ENCODE measurements at places on chromosomes 3 and 15.
A peak's percentile ranks its signal among the peaks of the same experiment; 100 is the strongest.

GRCh38 chr15:78931439-78932257, 13.2 kb downstream of the CTSH start:
- no peak for DNase-seq

GRCh38 chr3:114214542-114215341, 22.6 kb downstream of the ZNF80 start:
- DNase-seq: no peak

- no peak for DNase-seq
Measured at GRCh38 chr15:101057841-101058407, 138.8 kb downstream of the LRRK1 start.

DNA sequence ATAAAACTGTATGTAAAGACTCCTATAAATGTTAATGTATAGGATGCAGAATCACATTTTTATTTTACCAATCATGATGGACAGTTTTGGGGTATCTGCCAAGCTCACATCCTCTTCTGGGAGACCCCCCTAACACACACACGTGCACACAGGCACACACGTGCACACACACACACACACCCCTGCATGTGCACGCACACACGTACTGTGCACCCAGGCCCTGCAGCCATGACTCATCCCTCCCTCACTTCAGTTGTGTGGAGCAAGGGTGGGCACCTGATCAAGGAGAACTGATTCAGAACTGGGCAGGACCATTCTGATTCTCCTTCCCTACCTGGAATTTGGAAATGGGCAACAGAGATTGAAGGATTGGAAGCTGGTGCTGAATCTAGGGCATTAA, 16.0 kb upstream of the MINDY4B start:
- no peak for DNase-seq

DNA sequence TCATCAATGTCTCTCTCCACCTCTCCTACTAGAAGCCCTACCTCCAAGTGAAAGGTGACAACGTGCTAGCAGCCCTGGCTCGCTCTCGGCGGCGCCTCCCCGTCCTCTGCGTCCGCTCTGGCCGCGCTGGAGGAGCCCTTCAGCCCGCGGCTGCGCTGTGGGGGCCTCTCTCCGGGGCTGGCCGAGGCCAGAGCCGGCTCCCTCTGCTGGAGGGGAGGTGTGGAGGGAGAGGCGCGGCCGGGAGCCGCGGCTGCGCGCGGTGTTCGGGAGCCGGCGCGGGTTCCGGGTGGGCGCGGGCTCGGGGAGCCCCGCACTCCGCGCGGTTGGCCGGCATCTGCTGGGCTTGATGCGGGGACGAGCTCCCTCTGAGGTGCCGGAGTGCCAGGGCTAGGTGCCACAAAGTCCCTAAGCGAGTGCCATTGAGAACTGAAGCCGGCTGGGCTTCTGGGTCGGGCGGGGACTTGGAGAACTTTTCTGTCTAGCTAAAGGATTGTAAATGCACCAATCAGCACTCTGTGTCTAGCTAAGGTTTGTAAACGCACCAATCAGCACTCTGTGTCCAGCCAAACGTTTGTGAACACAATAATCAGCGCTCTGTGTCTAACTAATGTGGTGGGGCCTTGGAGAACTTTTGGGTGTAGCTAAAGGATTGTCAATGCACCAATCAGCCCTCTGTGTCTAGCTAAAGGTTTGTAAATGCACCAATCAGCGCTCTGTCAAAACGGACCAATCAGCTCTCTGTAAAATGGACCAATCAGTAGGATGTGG, 84.8 kb upstream of the ARRDC4 start:
- no peak for DNase-seq

- no peak for DNase-seq
Measured at GRCh38 chr3:149816311-149816710, 3.3 kb downstream of the RNF13 start.

GRCh38 chr3:119700269-119700919, 2.4 kb upstream of the CFAP91 start:
- no peak for DNase-seq

DNA sequence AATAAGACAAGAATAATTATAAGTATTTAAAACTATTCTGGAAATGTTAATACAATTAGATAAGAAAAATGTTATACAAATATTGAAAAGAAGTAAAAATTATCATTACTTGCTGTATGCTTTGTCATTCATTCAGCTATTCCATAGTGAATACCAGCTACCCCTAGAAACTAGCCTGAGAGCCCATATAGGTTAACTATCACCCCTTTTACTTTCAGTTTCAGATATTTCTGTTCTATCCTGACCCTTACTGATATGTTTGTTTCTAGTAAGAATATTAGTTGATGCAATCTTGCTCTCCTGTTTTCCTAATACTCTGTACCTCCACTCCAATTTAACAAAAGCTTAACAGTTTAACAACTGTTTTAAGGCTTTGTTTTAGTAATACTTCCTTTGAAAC, 31.6 kb downstream of the FAM227B start:
- no peak for DNase-seq

DNA sequence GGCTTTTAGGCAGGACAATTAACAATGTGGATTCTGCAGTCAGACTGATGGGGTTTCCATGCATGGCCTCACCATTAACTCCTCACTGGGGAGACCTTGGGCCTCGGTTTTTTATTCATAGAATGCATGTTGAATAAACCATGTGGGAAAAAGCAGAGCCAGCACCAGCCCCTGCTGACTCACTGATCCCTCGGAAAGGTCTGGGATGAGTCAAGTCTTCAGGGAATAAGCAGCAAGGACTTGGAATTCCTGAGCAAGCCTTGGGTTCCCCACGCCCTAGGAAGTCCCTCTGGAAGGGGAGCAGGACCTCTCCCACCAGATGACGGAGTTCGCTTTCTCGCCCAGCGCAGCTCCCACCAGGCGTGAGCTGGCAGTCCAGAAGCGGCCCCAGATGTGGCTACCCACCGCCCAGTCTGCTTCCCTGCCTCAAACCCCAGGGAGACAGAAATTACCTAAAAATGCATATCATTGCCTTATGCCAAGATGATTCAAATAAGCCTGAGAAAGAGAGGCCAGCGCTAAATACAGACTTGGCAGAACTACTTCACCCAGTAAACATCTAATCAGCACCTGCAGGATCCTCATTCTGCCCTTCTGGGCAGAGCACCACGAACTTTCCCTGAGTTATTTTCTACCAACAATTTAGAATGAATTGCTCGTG, 45.4 kb downstream of the BTD start:
- no peak for DNase-seq

DNA sequence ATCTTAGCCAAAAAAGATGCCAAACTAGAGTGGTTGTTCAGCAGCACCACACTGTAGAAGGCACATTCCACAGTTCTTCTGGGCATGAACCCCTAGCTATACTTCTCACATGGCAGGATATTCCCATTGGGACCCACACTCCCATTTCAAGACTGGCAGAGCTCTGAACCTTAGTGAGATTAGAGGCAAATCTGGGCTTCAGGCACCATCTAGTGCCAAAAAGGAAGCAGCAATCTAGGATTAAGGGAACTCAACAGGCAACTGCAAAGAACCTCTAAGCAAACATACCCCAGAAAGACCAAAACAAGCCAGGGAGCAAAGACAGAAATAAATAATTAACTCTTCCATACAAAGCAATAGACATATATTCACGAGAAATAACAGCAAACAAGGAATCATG, 66.2 kb downstream of the TAFA4 start:
- no peak for DNase-seq

- DNase-seq: no peak
Measured at GRCh38 chr15:56869573-56869972, 48.9 kb upstream of the TCF12 start.

GRCh38 chr3:40211579-40211978, 97.9 kb upstream of the EIF1B start:
- DNase-seq: no peak

- DNase-seq: no peak
Measured at GRCh38 chr15:83515164-83515563, 68.0 kb downstream of the SH3GL3 start.

GRCh38 chr15:32923176-32923575, 205.4 kb downstream of the GREM1 start:
- DNase-seq: no peak

DNA sequence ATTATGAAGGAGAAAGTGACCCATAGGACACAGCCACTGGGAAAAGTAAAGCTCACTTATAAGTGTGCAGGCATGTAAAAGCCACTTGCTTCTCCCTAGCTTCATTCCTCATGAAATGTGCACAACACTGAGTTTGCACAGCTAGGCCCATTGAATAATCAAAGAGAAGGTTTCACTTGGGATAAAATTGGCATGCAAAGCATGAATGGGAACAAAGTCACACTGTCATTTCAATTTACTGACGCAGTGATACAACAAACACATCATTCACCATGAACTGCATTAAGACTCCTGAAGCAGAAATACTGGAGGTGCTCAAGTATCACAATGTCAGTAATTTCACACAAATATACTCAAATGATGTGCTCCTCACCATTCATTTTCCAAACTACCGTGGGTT, 61.1 kb downstream of the KCNMB2 start:
- DNase-seq: no peak

GRCh38 chr15:38849046-38849445, 284.4 kb upstream of the RASGRP1 start:
- no peak for DNase-seq

GRCh38 chr15:58432401-58432800, 610 bp downstream of the LIPC start:
- peak; percentile 15 for DNase-seq

GRCh38 chr3:134817297-134817696, 22.2 kb downstream of the EPHB1 start:
- no peak for DNase-seq

DNA sequence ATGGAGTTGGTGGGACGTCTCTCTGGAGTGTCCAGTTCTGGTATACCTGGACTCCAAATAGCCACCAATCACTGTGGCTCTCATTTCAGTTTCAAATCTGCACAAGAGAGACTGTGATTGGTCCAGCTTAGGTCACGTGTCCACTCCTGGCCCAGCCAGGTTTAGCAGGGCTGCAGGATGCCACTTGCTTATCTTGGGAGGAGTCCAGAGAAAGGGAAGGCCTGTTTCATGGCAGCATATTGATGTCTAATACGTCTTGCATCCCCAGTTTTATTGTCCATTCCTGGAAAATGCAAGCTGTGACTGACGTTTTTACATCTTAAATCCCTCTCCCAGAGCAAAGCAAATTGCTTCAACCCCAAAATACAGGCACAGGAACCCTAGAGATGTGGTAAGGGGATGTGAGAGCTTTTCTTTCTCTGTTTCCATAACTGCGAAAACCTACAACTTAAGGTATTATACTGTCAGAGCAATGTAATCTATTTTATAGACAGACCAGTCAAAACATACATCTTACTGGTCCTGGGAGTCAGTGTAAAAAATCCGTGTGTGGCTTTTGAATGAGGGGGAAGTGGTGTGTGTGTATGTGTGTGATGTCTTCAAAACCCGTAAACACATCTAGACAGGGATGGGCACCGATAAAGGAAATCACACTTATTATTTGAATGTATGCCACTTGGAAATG, 274.4 kb downstream of the TLE3 start:
- no peak for DNase-seq

GRCh38 chr3:186931532-186932280, 1.4 kb downstream of the ST6GAL1 start:
- peak; percentile 46 for DNase-seq

DNA sequence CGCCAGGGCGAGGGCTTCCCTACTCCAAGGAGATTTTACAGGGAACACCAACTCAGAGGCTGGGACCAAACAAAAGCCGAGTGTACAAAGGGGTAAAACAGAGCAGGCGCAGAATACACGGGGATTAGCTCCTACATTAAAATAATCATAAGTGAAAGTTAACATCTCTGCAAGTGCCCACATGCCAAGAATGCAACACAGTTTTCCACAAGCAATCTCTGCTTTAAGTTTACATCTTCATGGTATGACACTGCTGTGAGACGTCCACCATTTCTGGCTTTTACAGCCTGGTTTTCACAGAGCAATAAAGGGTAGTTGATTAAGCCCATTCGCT, 500 bp upstream of the VGLL3 start:
- no peak for DNase-seq

- DNase-seq: peak; percentile 56
Measured at GRCh38 chr3:77052051-77052501, 12.2 kb downstream of the ROBO2 start.

GRCh38 chr15:47517737-47518136, 199.6 kb upstream of the SEMA6D start:
- DNase-seq: no peak

DNA sequence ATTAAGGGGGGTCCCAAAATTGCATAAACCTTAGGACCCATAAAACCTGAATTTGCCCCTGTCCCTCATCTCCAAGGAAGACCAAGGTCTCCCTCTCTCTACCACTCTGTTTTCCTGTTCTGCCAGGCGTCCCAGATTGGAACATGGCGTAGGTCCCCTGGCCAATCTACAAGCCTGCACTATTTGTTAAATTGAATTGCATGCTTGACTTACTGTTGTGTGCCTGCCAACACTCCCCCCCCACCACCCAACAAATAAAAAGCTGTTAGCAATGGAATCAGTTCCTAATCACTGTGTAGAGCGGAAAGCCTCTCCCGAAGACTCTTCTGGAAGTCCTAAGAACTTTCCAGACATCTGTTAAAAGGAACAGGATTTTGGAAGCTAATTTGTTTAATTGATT, 11.7 kb downstream of the CTXND1 start:
- DNase-seq: no peak

GRCh38 chr3:189967254-189967865, 153.3 kb downstream of the P3H2 start:
- no peak for DNase-seq

DNA sequence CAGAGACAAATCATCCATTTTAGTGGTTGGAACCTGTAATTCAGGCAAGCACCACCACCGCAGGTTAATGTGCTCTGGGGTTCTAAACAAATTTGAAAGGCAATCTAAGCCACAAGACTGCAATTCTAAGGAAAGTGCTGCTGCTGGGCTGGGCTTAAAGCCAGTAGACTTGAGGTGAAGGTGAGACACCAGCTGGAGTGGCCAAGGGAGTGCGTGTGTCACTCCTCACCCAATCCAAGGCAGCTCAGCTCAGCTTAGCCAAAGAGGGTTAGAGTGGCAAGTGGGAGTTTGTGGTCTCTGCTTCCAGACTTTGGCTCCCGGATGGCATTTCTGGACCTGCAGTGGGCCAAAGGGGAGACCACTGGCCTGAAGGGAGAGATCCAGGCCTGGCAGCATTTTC, 1655.6 kb downstream of the SI start:
- no peak for DNase-seq

GRCh38 chr3:115758076-115758763, 134.9 kb downstream of the GAP43 start:
- DNase-seq: peak; percentile 5

- no peak for DNase-seq
Measured at GRCh38 chr3:6079011-6079410, 781.9 kb upstream of the GRM7 start.

DNA sequence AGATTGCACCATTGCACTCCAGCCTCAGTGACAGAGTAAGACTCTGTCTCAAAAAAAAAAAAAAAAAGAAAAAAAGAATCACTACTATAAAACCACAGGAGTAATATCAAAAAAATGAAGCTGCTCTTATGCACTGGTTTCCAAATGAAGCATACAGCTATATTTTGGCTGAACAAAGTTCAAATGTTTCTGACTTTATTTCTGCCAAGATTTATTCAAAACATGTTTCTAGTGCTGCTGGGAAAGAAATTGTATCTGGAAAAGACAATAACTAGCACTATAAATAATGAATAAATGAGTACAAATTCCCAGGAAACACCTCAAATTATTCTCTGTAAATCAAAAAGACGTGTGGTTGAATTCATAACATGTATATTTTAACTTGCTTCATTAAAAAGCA, 102.5 kb upstream of the MME start:
- DNase-seq: no peak

GRCh38 chr15:66808181-66808824, 106.3 kb downstream of the SMAD6 start:
- no peak for DNase-seq

Measured in DMS79 (cell line).